ENCODE measurements at places on chromosomes 4 and X. TPM values are rescaled to one million over a fixed set of nuclear protein-coding genes. Genes with fewer than 3 reads are reported as not detected.

HSFX2 gene
- total RNA-seq = not detected

- no peak for DNase-seq
Measured at GRCh38 chr4:106149026-106149425, 167.0 kb downstream of the TBCK start.

DDX53 gene
- total RNA-seq = not detected

DNA sequence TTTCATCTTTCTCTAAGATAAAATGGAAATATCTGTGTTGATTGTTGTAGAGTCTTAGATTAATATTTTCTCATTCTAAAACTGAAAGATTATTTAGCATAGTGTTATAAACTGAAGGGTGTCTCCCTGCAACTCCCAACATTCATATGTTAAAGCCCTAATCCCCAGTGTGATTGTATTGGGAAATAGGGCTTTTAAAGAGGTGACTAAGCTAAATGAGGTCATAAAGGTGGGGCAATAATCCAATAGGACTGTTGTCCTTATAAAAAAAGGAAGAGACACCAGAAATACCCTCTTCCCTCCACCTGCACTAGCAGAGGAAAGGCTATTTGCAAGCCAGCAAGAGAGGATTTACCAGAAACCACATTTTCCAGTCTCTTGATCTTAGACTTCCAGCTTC is 1626.4 kb downstream of the C4orf33 start:
- DNase-seq = no peak

DNA sequence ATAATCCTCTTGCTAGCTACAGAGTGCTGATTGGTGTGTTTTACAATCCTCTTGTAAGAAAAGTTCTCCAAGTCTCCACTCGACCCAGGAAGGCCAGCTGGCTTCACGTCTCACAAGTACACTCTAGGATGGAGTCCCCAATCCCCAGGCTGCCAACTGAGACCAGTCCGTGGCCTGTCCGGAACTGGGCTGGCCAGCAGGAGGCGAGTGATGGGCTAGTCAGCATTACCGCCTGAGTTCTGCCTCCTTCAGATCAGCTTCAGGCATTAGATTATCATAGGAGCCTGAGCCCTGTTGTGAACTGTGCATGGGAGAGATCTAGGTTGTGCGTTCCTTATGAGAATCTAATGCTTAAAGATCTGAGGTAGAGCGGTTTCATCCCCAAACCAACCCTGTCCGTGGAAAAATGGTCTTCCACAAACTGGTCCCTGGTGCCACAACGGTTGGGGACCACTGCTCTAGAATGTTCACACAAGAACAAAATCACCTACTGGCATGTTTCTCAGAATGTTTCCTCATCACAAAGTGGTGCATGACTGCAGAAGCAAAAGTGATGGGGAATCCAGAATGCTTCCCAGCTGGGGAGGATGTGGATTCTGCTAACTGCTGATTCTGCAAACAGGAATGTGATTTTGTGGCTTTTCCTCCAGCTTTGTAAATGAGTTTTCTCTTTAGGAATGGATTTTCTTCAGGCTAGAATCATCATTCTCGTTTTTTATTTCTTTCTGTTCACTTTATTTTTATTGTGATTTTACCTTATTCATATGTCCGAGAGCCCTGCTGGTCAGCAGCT is 40.9 kb downstream of the SEPTIN11 start:
- no peak for DNase-seq

CCSER1 gene
- 0.23 TPM for total RNA-seq

PHEX gene
- not detected for total RNA-seq

DNA sequence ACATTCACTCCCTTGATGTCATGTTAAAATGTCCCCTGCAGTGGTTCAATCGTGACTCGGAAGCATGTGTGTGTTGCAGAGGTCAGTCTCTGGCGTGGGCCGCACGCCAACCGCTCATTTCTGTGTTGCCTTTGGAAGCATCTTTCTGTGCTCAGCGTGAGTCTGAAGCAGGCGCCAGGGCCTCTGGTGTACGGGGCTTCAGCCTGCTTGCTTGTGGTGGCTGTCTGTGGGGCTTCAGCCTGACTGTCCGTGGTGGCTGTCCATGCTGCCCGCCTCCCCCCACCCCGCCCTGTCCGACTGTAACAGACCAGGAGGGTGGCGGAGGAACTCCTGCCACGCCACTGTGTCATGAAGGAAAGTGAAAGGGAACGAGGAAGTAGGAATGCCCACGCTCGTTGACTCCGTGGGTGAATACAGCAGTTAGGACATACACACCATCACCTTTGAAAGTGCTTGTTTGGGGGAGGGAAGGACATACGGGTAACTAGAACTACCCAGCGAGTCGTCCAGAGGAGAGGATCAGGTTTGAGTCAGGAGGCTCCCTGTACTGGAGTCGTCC is 14.7 kb upstream of the CLCN4 start:
- no peak for DNase-seq

DNA sequence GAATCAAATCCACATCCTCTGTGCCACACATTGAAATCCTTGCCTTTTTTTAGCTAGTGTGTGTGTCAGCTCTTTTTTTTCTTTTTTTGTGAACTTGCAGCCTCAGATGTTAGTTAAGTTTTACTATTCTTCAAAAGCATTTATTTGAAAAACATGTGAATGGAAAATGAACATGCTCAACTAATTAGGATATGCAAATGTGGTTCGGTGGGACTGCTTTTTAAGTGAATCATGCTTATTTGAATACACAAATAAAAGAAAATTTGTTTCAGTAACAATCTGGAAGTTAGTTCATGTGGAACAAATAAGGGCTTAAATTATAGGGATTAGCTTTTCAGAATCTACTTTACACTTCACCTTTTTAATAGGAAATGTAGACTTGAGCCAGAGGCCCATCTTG is 751.5 kb upstream of the FAM241A start:
- DNase-seq = no peak

- no peak for DNase-seq
Measured at GRCh38 chr4:42442601-42443000, 45.3 kb downstream of the SHISA3 start.

CDX4 gene
- not detected for total RNA-seq

DNA sequence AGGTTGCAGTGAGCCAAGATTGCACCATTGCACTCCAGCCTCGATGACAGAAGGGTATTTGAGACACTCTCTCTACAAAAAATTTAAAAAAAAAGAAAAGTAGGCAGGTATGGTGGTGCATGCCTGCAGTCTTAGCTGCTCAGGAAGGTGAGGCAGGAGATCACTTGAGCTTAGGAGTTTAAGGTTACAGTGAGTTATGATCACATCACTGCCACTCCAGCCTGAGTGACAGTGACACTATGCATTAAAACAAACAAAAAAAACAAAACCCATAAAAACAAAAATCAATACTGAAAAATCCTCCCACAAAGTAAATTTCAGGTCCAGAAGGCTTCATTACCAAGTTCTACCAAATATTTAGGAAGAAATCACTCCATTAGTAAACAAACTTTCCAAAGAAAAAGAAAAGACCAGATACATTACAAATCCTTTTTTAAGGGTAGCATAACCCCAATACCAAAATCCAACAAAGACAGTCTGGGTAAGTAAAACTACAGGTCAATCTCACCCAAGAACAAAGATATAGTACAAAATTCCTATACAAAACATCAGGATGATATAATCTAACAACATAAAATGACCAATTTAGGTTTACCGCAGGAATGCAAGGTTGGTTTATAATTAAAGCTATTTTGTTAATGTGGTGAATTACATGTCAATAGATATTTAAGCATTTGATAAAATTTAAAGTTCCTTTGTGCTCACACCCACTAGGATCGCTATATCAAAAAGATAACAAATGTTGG is 11.7 kb downstream of the NELFA start:
- no peak for DNase-seq

- no peak for DNase-seq
Measured at GRCh38 chr4:104235967-104236366, 258.7 kb downstream of the CXXC4 start.

Data from left lobe of liver (tissue), 2 donors.